ENCODE measurements at places on chromosomes 11 and 22. TPM values are rescaled to one million over a fixed set of nuclear protein-coding genes. Genes with fewer than 3 reads are reported as not detected.

DNA sequence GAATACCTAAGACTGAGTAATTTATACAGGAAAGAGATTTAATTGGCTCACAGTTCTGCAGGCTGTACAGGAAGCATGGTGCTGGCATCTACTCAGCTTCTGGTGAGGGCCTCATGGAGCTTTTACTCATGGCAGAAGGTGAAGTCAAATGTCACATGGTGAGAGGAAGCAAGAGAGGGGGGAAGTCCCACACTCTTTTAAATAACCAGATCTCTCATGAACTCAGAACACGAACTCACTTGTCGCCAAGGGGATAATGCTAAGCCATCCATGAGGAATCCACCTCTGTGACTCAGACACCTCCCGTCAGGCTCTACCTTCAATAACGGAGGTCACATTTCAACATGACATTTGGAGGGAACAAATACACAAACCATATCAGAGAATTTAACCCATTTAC lies 42.2 kb downstream of the BIRC2 start:
- DNase-seq, result no peak

DNA sequence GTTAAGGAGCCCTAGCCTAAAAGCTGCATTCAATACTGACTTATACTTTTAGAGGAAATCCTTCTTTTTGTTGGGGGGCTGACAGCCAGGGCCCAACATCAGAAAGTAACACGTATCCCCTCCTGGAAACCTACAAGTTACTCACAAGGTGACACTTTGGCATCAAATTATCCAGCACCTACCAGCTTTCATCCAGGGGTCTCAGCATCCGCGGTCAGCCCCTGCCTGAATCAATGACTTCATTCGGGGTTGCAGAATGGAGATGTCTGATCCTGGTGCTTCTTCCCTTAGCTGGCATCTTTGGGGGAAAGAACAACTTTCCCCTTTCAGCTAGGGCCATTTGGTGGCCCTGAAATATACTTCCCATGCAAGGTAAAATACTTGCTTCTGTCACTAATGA lies 5.3 kb upstream of the NAP1L4 start:
- DNase-seq, result no peak

The SYTL2 gene
- total RNA-seq, result 4.0 TPM

- DNase-seq, result no peak
Observed at GRCh38 chr22:44158816-44159215, 21.9 kb upstream of the PARVG start.

The ZBTB16 gene
- total RNA-seq, result 9.0 TPM

DNA sequence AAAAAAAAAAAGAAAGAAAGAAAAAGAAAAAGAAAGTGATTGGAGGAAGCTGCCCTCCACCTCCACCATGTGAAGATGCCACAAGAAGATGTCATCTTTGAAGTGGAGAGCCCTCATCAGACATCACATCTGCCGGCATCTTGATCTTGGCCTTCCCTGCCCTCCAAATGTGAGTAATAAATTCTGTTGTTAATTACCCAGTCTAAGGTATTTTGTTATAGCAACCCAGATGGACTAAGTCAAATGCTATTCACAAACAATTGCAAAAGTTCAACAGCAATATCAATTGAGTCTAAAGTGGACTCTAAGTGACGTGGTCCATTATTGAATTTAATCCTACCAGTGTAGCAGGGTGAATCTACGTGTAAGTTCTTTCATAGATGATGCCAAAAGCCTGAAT lies 55.9 kb upstream of the NUP160 start:
- DNase-seq, result no peak

- no peak for DNase-seq
Observed at GRCh38 chr11:124878759-124879492, 13.7 kb downstream of the ROBO3 start.

The TMPRSS6 gene
- total RNA-seq, result 0.12 TPM

DNA sequence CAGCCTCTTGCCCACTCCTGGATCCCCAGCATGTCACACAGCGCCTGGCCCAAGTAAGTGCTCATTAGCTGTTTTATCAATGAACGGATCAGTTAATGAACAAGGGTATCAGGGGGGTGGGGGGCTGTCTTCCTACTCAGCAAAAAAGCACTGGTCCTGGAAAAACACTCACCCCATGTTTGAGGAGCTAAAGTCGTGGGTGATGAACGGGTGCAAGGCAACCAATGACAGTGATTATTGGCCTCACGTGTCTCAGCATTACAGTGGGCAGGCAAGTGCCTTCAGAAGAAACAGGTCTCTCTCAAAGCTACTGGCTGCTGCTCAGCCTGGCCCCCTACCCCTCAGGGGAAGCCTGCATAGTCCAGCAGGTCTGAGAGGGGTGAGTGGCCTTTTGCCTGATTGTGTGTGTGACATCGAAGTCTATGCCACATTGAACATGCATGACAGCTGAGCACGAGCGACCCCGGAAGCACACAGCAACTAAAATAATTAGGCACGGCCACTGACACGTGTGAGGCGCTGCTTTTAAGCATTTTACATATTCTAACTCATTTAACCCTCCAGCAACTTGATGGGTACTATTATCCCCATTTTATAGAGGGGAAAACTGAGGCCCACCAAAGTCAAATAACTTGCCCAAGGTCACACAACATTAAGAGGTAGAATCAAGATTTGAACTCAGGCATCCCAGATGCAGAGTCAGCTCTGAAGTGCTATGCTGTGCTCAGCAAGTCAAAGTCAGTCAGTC lies 2.6 kb upstream of the MS4A10 start:
- DNase-seq, result no peak

DNA sequence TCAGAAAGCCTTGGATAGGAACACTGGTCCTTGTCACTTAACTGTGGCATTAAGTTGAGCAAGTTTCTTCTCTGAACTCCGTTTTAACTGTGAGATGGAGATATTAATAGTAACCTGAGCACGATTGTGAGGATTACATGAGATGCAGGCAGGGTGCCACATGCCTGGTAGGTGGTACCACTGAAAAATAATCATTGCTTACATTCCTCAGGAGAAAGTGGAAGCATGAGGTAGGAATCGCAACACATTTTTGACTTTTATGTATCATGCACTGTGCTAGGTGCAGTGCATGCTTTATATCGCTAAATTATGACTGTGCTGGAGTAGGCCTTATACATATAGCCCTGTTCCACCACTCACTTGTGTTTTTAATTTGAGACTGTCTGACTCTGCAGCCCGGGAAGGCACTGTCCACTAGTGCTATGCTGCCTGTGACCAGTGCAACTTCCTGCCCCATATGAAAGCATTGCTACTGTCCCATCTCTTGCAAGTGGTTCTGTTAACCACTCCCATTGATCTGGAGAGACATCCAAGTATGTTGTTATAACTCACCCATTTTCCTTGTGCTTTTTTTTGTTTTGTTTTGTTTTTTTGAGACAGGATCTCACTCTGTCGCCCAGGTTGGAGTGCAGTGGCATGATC lies 1.0 kb downstream of the UQCR10 start:
- no peak for DNase-seq

The IRF7 gene
- 17.7 TPM for total RNA-seq

DNA sequence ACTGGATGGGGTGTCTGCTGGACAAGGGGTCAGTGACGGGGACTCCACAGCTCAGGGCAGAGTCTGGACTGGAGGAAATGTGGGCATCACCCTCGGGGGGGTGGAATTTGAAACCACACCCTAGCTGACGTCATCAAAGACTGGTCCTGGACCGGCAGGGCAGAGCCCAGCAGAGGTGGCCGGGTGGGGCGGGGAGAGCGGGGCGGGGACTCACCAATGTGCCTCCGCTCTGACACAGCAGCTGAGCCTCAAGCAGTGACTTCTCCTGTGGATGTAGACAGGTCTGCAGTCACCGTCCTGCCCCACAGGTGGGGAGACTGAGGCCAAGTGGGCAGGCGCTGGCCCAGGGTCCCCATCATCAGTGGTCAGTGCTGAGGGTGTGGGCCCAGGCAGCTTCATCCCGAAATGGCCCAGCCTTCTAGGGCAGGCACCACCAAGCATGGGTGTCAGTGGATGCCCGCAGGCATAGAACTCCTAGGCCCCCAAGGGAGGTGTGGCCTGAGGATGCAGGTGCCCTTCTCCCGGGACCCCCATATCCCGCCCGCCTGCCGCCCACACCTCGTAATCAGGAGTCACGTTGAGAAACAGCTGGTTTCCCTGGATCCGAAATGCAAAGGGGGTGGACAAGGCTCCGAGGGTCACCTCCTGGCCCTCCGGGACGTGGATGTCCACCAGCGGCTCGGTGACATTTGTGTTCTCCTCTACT lies 603 bp downstream of the CDHR5 start:
- DNase-seq, result no peak

The IFITM10 gene
- total RNA-seq, result 5.4 TPM

The TMEM132A gene
- total RNA-seq, result 664 TPM

DNA sequence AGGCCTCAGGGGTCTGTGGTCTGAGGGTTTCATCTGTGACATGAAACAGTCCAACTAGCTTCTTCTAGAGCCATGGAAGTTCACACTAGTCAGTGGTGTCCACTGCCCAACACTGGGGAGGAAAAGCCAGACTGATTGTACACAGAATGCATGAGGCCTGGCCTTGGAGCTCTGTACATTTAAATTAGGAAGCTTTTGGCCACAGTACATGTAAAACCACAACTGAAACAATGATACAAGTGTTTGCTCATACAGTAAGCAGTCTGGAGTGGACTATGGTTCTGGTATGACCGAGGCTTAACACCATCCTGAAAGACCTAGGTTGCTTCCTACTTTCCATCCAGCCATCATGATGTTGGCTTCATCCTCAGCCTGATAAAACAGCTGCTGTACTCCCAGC lies 73.8 kb upstream of the SESN3 start:
- no peak for DNase-seq

GRCh38 chr11:22337596-22338485 lies at the start of gene SLC17A6:
TSS of gene SLC17A6 (plus strand) at chr11:22338381. CDS start at chr11:22338534, 153 bp downstream.
- peak; percentile 27 for DNase-seq

The PIK3IP1 gene
- total RNA-seq, result 38.8 TPM

The TBX1 gene
- total RNA-seq, result 2.4 TPM

- no peak for DNase-seq
Observed at GRCh38 chr11:73931039-73931645, 19.7 kb upstream of the DNAJB13 start.

GRCh38 chr11:34305193-34305592 lies 52.6 kb downstream of the ABTB2 start:
- DNase-seq, result no peak

The MRE11 gene
- total RNA-seq, result 14.4 TPM

DNA sequence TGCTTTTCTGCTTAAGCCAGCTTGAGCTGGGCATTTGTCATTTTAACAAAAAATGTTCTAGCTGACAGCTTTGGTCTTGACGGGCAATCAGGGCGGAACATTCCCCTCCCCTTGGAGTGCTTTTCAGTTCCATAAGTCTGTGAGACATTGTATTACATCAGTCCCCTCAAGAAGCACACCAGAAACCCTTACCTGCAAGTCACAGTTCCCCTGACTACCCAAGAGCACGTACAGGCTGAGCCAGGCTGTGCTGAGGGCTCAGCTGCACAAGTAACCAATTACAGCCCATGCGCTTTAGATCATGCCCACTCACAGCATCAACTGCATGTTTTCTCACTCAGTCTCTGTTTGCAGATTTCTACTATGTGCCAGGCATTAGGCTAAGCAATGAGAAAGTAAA lies 19.1 kb downstream of the HIRA start:
- no peak for DNase-seq

- DNase-seq, result no peak
Observed at GRCh38 chr22:49370627-49371301, 456.9 kb downstream of the BRD1 start.

DNA sequence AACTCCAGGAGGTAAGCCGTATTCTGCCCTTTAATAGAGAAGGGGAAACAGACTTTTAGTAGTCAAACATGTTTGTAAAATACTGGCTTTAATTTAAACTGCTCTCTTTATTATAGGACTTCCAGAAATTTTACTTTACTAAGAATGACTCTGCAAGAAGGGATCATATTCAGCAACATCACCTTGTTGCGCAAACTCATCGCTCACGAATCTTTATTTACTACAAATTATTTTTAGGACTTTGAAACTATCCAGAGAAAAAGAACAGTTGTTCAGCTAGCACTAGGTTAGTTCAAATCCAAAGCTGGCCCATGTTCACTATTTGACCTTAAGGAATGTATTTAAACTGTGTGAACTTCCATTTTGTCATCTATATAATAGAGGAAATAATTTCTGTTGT lies 498.3 kb upstream of the TENM4 start:
- DNase-seq, result no peak

- no peak for DNase-seq
Observed at GRCh38 chr11:70127653-70128434, 49.7 kb downstream of the ANO1 start.

DNA sequence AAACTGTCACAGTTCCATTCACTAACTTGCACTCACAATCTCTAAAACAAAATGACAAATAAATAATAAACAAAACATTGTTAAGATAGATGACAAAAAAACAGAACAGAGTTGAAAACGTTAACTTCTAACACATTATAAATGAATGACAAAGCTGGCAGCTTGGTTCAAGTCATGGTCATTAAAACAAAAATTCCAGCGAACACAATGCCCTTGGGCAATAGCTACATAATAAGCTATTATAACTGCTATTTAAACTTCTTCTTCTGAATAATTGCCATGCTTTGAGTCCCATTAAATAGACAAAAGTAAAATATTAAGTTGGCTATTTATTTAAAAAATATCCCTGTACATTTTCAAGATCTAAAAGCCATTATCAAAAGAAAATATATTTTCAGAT lies 54.7 kb downstream of the PICALM start:
- DNase-seq, result no peak

DNA sequence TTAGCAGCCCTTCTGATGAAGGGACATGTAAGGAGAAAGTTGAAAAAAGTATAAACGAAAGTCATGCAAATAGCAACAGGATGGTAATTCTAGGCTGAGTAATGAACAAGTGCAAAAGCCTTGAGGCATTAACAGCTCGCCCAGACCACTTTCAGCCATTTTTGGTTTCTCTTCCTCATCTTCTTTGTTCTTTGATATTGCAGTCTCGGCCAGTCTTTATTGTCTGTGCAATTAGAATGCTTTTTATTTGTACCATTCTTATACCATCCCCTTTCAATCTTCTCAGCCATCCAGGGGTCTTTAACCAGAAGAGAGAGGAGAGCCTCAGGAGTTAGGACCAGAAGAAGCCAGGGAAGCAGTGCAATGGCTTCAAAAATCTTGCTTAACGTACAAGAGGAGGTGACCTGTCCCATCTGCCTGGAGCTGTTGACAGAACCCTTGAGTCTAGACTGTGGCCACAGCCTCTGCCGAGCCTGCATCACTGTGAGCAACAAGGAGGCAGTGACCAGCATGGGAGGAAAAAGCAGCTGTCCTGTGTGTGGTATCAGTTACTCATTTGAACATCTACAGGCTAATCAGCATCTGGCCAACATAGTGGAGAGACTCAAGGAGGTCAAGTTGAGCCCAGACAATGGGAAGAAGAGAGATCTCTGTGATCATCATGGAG lies 7.3 kb downstream of the TRIM34 start:
- DNase-seq, result no peak

- DNase-seq, result no peak
Observed at GRCh38 chr22:27134315-27134701, 476.9 kb downstream of the MIAT start.

All from glutamatergic neuron (in vitro differentiated cells).